Smooth muscle cell of bladder (primary cell): ENCODE measurements at places on chromosomes 11 and 22. TPM values are rescaled to one million over a fixed set of nuclear protein-coding genes. Genes with fewer than 3 reads are reported as not detected.

TSPAN32 gene
- total RNA-seq = under 0.01 TPM in 2 replicates

TH gene
- not detected in 2 replicates for total RNA-seq

NLRP6 gene
- total RNA-seq = not detected in 2 replicates

C11orf21 gene
- total RNA-seq = not detected in 2 replicates

MMP3 gene
- total RNA-seq = 7.5 and 118 TPM in 2 replicates
